ENCODE measurements at places on chromosomes 4 and X. TPM values are rescaled to one million over a fixed set of nuclear protein-coding genes. Genes with fewer than 3 reads are reported as not detected.

DNA sequence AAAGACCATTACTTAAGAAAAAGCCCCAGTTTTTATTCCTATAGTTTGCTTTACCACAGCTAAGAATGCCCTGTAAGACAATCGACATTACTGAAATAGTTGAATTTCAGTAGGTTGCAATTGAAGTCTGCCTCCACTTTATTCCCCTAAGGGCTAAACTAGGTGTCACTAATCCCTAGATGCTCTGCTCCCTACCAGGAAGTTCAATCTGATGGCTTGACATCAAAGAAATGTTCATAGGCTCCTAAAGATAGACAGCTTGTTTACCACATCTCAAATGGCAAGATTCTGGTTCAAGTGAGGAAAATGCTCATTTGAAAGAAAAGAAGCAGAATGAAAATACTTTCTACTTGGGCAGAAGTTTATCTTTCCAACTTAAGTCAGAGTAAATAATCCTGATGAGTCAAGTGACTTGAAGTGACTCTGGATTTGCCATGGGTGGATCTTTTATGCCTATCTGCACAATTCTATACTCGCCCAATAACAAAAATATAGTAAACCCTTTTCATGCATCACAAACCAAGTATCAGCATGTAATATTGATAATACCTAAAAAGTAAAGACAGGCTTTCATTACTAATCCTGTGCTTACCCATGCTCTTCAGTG, 117.2 kb downstream of the SH3RF1 start:
- DNase-seq = no peak

DNA sequence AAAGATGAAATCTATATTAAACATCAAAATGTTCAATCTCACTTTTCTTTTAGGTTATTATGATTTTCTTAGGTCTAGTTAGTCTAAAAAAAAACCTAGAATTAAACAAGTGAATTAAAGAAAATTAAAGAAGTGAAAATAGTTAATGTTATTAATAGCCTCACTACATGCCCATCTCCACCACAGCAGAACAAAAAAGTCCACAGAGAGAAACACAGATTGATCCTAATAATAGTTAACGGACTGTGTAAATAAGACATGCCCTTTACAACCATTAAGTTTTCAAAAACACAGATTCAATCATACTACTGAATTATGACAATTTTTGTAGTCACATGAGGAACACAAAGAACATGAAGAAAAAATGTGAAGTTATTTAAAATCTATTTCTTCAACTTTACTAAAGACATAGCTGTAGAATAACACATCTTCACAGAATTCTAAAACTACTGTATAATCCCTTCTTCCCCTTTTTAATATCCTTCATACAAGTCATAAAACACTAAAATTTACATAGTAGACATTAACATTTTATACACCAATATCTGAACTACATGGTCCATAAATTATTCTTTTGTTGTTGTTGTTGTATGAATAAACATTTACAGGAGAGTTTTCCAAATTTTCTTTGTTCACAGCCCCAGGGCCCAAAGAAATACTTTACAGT, 15.3 kb downstream of the HELQ start:
- DNase-seq = no peak

GRCh38 chr4:180665994-180666824, 1577.0 kb upstream of the TENM3 start:
- DNase-seq = peak; percentile 32

GRCh38 chr4:11774346-11774745, 345.7 kb upstream of the HS3ST1 start:
- DNase-seq = no peak

XAGE2 gene
- total RNA-seq = not detected

DNA sequence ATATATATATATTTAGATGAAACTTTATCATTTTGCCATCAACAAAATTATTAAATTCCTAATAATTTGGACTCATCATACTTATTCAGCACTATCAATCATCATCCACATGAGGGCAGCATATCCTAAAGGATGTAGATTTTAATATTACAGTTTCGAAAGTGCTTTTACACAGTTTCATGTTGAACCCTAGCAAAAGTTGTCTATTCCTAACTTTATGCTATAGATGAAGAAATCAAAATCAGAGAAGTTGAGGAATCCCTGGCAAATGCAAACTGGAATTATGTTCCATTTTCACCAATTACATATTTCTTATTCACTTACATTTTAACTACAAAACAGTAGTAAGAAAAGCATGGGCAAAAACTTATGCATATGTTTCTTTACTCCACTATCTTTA, 36.6 kb upstream of the UGT2A1 start:
- DNase-seq = peak; percentile 5

DNA sequence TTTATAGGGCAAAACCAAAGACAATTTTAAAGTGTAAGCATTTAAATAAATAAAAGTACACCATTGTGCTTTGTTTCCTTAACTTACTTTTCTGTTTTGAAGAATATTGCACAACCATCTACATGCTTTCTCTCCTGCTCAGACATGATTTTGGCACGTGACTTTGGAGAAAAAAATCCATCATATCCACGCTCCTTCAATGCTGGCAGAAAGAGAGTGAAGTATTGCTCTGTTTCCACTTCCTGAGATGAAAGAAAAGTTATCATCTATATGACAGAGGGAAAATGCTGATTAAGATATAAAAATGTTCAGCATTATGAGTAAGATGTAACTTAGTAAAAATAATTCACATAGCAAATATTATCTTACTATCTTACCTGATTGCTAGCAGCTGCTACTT, 77.1 kb downstream of the CNOT6L start:
- DNase-seq = no peak

REPS2 gene
- 2.4 TPM for total RNA-seq

PCDH7 gene
- total RNA-seq = 1.2 TPM

AKAP14 gene
- total RNA-seq = not detected

MMAA gene
- total RNA-seq = 3.1 TPM

AKAP4 gene
- total RNA-seq = not detected

PRDM8 gene
- total RNA-seq = 15.0 TPM

PPA2 gene
- 91.6 TPM for total RNA-seq

DNA sequence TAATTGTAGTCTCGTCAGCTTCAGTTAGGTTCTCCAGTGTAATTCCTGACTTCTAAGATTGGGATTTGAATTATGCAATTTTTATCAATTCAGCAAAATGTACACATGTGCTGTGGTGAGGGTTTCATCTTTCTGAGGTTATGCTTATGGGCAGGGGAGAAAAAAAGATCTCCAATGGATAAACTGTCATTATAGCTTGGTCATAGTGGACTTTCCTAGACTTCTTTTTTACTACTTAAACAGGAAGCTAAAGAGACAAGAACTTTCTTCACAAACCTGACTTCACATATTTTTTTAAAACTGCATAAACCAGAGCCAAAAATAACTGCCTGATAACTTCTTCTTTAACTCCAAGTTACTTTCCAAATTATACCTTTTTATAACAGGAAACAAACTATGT, 21.7 kb upstream of the SPP1 start:
- DNase-seq = no peak

GRCh38 chr4:56857601-56858309, 36.3 kb upstream of the SPINK2 start:
- DNase-seq = no peak

GRCh38 chrX:43448688-43449087, 207.4 kb upstream of the MAOA start:
- no peak for DNase-seq

- DNase-seq = no peak
These were observed 132.3 kb downstream of the HMX1 start for GRCh38 chr4:8739317-8739716.

All from HT1080 (cell line).